ENCODE measurements at places on chromosomes 1 and 21.

DNA sequence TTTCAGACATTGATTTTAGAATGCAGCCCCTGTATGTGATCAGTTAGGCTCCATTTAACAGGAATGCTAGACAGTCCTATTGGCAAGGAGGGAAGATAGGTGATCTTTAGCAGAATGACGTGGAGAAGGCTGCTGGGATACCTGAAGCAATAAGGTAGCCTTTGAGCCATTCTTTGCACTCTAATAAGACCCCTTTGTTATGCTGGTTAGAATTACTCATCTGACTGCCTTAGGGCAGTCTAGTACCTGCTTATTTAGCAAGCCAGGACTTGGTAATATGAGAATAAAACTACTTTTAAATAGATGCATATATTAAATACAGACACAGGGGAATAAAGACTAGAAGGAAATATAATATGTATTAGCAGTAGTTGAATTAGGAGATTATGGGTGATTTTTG lies 29.1 kb downstream of the NGF start:
- no peak for DNase-seq

GRCh38 chr1:26010825-26011224 lies 10.8 kb upstream of the EXTL1 start:
- DNase-seq = peak; percentile 89

DNA sequence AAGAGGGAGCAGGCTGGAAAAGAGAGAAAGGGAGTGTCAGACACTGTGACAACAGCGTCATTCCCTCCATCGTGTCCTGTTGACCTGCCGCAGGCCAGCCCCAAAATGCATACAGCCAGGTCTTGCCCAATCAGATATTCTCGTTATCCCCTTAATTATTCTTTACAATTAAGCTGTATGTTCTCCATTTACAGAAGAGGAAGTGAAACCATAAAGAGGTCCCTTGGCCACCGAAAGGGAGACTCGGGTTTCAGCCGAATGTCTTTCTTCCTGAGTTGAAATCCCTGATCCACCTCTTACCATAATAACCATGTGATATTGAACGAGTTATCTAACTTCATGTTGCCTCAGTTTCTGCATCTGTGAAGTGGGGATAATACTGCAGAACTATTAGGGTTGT lies 70.5 kb downstream of the IGSF21 start:
- DNase-seq = no peak

DNA sequence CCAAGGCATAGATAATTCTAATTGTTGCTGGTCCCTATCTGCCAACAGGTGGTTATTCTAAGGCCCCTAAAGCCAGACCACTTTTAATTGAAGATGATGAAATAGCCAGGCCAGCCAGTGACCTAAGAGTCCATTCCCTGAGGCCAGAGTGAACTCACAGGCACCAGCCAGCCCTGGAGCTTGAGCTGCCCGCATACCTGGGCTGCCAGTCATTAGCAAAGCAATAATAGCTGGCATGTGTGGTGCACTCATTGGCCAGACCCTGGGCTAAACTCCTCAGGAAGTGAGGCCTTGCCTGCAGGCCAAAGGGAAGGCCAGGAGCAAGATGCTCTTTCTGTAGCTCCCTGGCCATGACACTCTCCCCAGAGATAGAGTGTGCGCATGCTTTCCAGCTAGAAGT lies 180.4 kb upstream of the KLHDC7A start:
- DNase-seq = no peak

GRCh38 chr1:167582722-167583121 lies 29.2 kb upstream of the CREG1 start:
- no peak for DNase-seq

- peak; percentile 21 for DNase-seq
Observed at GRCh38 chr1:50666849-50667248, 243.6 kb upstream of the DMRTA2 start.

DNA sequence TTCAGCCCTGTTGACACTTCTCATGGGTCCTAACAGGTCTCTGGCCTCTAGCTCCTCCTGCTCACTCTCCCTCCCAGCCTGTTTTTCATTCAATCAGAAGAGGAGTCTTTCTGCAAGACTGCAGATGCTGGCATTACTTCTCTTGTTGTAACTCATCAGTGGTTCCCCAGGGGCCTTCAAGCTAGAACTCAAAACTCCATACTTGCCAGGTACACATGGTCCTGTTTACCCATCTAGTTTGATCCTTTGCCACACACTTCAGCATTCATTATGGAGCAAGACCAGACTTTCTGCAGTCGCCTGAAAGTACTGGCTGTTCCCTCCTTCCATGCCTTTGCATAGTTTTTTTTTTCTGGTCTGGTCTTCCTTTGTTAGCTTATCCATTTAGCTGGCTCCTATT lies 47.9 kb downstream of the SERBP1 start:
- no peak for DNase-seq

DNA sequence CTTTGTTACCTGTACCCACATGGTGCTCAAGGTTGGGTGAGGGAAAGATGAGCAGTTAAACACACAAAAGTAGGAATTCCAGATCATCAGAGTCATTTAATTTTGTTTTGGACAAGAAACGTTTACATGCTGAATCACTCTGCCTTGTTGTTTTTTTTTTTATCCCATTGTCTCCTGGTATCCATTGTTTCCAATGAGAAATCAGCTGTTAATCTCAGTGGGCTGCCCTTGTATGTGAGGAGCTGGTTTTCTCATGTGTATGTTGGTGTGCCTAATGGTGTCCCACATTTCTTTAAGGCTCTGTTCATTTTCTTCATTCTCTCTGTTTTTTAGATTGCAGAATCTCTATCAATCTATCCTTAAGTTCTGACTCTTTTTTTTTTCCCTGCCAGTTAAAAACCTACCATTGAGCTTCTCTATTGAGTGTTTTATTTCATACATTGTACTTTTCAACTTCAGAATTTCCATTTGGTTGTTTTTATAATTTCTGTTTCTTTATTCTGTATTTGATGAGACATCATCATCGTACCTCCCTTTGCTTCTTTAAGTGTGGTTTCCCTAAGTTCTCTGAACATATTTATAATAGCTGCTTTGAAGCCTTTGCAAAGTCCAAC lies 8.8 kb upstream of the OBSCN start:
- peak; percentile 0 for DNase-seq

DNA sequence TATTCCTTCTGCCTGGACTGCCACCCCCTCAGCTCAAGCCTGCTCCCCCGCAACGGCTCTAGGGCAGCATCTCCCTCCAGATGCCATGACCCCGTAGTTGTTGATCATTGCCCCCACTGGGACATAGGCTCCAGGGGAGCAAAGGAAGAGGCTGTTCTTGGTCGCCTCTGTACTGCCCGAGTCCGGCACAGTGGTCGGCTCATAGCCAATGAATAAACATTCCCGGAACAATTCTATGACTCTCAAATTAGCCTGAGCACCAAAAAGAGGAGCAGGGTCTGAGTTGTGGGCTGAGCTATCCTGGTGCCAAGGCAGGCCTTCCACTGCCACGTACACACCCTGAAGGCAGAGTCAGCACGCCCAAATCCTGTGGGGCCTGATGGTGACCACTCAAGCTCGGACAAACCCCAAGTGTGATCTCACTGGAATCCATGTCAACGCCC lies 33.1 kb downstream of the CAPZB start:
- DNase-seq = no peak

GRCh38 chr1:60813071-60813470 lies 269.3 kb upstream of the NFIA start:
- DNase-seq = no peak

- DNase-seq = no peak
Observed at GRCh38 chr1:116559304-116559761, 11.5 kb downstream of the CD58 start.

GRCh38 chr1:69650779-69651178 lies 83.1 kb downstream of the LRRC7 start:
- no peak for DNase-seq

DNA sequence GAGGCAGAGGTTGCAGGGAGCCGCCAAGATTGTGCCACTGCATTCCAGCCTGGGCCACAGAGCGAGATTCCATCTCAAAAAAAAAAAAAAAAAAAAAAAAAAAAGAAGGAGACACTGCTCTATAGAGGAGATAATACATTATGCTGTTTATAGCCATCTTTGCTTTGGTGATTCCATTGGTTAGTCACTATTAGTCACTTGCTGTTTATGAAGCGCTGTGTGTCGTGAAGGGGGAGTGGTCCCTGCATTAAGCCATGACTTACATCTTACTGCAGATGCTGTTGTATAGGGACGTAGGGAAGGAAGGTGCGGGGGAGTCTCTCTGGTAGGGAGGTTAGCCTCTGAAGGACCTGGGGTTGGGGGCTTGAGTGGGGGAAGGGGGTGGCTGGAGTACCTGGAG lies 48.3 kb downstream of the HUNK start:
- DNase-seq = no peak

DNA sequence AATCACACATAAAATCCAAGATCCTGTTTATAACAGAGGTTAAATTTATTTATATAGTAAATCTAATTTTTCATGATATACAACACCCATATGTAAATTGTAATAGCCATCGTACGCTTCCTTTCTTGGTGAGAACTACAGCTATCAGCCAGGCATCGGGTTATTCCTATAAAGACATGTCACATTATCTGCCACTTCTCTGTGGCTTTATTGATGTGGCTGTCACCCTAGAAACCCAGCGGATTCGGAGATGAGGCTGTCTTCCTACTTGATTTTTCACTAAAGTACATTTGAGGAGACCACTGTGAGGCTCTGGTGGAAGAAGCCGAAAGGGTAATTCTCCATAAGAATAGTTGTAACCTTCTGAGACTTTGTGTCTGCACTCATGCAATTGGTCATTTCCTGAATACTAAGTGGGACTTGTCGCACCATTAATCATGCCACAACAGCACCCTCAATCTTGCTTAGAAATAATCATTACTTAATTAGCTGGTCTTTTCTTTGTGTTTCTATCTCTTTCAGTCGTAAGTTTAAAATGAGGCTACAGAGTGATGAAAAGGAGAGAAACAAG lies 106.0 kb downstream of the NTNG1 start:
- no peak for DNase-seq

GRCh38 chr1:115728341-115728740 lies 40.2 kb downstream of the CASQ2 start:
- no peak for DNase-seq

DNA sequence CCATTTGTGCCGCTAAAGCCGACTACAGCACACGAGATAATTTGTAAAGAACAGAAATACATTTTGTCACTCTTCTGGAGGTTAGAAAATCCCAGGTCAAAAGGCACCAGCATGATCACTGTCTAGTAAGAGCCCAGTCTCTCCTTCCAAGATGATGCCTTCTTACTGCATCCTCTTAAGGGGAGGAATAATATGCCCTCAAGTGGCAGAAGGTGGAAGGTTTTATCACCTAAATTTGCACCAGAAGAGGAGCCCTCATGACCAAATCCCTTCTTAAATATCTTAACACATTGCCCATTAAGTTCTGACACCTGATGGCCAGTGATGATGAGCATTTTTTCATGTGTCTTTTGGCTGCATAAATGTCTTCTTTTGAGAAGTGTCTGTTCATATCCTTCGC lies 326.7 kb upstream of the RGS18 start:
- no peak for DNase-seq

GRCh38 chr1:96840396-96840795 lies 118.8 kb downstream of the PTBP2 start:
- no peak for DNase-seq

DNA sequence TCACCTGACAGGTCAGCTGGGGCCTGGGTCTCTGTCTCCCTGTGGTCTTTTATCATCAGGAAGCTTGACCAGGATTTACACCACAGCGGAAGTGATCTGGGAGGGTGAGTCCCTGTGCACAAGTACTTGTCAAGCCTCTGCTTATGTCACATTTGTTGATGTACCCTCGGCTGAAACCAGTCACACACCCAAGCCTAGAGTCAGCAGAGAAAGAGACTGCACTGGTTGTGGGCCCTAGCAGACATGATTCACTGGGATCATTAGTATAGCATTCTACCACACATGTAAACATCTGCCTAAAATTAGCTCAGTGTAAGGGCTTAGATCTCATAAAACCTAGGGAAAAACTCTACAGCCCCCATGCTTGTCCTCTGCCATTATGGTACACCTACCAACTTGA lies 79.3 kb upstream of the LAMC2 start:
- DNase-seq = no peak

- no peak for DNase-seq
Observed at GRCh38 chr1:181155339-181155738, 66.8 kb downstream of the IER5 start.

- DNase-seq = no peak
Observed at GRCh38 chr1:153430561-153430960, 14.2 kb downstream of the S100A7A start.

GRCh38 chr1:22295856-22296255 lies 153.0 kb upstream of the WNT4 start:
- no peak for DNase-seq

GRCh38 chr1:179767177-179767581 lies 24.1 kb downstream of the FAM163A start:
- DNase-seq = no peak

GRCh38 chr1:233815865-233816264 lies 88.6 kb upstream of the SLC35F3 start:
- no peak for DNase-seq

- DNase-seq = peak; percentile 58
Observed at GRCh38 chr1:17274186-17275170, 25.6 kb downstream of the PADI3 start.

DNA sequence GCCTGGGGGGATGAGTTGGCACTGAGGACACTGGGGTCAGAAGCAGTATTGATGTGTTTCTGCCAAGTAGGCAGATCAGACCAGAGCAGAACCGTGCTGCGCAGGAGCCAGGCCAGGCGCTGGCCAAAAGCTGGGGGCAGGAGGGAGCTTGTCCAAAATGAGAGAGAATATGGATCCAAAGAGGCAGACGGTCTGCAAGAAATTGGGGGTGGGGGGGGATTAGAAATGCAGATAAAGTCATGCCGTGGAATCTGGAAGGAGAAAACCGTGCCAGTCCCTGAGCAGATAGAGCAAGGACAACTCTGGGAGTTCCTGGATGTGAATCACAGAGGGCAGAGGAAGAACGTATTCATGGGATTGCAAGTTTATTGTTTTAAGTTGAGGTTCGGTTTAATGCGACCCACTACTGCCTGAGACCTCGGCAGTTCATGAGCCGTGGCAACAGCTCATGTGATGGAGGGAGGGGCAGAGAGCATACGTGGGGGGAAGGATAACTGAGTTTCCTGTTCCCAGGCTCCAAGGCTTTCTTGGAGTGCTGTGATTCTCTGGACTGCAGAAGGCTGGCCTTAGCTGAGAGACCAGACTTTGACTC lies 224.0 kb downstream of the FGGY start:
- no peak for DNase-seq

DNA sequence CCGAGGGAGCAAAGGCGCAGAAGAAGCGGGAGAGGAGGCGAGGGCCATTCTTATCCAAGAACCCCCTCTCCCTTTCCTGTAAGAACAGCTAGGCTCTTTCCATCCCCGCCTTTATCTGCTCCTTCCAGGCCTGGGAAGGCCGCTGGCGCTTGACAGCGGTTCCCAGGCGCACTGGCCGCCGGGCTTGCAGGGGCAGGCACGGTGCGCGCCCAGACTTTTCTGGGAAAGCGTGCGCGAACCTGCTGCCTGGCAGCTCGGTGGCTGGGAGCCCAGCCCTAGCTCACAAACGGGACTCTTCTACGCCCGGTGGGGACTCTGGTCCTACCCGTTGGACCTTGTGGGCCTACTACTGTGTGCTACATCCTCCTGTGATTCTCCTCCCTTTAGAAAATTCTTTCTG lies 8.8 kb upstream of the IFNLR1 start:
- no peak for DNase-seq
